ENCODE measurements at places on chromosomes 2 and 18.

- peak; percentile 2 for DNase-seq
Measured at GRCh38 chr2:182740701-182741100, 24.6 kb downstream of the DNAJC10 start.

- DNase-seq: no peak
Measured at GRCh38 chr2:88601286-88601685, 26.0 kb downstream of the EIF2AK3 start.

DNA sequence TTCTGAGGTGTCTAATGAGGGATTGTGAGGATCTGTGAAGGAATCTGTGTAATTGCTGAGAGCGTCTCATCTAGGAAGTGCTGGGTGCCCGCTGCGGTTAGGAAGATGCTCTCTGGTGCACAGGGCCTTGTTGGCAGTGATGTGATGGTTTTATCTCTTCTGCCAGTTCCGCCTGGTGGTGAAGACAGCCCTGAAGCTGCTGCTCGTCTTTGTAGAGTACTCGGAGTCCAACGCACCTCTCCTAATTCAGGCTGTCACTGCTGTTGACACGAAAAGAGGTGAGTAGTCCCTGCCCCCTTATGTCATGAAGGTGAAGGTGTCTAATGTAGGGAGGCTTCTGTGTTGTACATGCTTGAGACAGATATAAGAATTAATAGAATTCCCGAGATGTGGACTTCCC is 234.2 kb downstream of the TPGS2 start:
- no peak for DNase-seq

DNA sequence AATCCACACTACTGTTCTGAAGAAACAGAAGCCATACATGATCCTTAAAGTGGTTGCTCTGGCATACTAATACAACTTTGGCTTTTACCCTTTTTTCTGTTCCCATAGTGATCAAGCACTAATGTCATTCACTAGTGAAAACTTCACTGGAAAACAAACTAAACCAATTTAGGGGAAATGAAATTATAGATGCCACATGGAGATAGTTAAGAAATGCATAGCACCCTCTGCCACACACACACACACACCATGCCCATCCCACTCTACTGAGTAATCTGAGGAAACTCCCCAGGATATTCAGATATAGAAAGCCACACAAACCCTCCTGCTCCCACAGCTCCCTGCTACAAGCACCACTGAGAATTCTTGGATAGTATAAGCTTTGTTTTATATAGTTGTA is 39.1 kb downstream of the SLC3A1 start:
- DNase-seq: no peak

GRCh38 chr2:112001136-112001715 is 53.8 kb upstream of the TMEM87B start:
- no peak for DNase-seq

DNA sequence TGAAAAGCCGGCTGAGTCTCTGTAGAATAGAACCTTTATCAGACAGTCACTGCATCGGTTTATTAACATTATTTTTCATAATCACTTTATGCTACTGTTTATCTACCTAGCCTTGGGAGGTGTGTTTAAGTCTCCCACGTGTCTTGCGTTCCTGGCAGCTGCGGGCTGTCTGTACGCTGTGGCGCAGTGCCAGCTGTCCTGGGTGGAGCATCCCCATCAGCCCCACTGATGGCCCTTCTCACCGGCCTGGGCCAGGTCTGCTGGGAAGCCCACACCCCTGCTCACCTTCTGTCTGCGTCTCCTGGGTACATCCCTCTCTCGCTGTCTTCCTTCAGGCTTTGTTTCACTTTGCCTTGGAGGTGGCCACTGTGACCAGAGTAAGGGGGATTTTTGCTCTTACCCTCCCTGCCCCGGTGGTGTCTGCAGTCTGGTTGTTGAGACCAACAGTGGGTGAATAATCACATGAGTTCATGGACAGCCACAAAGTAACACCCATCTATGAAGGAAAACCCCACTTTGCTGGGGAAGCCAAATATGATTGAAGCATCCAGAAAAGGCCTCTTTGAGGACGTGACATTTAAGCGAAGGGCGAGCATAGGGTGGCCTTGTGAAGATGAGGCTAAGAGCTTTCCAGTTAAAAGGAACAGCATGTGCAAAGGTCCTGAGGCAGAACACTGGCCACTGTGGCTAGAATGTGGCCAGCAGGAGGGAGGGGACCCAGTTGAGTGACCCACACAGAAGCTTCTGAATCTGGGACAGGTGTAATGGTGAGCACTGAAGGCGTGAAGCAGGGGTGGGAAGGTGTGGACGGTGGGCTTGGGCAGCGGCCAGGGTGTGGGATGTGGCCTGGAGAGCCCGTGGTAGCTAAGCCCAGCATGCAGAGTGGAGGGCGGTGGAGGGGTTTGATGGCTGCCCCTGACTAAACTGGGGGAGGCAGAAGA is 41.7 kb downstream of the RAMP1 start:
- no peak for DNase-seq

All from SW480 (cell line).